ENCODE measurements at places on chromosomes 4 and X.
A peak's percentile ranks its signal among the peaks of the same experiment; 100 is the strongest.

GRCh38 chr4:174332741-174333493 lies 49.2 kb downstream of the CEP44 start:
- DNase-seq: peak; percentile 53

GRCh38 chrX:49761481-49761880 lies 65.7 kb upstream of the PAGE1 start:
- peak; percentile 13 for DNase-seq

DNA sequence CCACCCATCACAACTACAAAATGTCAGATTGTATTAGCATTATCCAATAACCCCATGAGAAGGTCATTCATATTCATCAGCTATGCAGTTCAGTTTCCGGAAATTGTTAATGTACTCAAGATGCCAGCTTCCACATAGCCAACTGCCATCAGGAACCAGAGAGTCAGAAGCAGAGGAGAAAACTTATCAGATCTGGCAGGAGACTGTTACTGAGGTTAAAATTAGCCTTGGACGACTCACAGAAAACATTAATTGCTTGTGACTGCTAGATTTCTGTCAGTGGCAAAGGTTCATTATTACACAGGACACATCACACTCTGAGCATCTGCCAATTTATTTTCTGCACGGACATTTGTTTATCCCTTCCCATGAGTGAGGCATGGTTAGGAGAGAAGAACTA lies 352.8 kb downstream of the DHRSX start:
- DNase-seq: no peak

GRCh38 chr4:161714931-161715330 lies 448.9 kb downstream of the FSTL5 start:
- no peak for DNase-seq

GRCh38 chr4:136301749-136302495 lies 1230.4 kb downstream of the PCDH18 start:
- DNase-seq: no peak

DNA sequence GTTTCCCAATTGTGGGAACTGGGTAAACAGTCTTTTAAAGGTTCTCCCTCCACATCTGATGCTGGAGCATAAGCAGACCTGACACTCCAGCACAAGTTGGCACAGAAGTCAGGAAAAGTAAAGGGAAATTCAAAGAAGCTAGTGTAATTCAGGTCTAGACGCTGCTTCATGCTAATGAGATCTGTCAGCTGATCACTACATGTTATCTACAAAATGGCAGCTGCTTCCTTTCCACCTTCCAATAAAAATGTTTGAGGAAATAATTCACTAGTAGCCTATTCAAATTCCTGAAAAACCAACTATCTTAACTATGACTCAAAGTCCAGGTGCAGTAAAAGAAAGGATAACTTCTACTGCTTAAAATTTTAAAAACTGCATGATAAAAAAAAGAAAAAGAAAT lies 29.3 kb downstream of the DCAF8L2 start:
- DNase-seq: no peak

GRCh38 chr4:82900066-82900410 lies 497 bp upstream of the THAP9 start:
- no peak for DNase-seq

DNA sequence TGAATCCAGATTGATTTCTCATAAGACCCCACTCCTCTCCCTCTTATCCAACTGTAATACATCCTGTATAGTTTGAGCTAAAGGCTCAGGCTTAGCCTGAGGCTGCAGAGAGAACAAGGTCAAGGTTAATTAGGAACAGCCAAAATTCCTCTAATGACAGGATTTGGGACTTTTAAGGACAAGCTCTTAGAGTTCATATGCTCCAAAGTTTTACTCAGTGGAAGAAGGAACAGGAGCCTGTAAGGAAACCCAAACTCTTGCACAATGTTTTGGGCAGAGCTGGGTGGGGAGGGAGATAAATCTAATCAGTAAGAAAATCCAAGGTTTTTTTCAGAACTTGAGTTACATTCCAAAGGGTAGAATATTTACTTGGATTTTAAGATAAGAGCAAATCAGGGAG lies 238.8 kb downstream of the QDPR start:
- peak; percentile 15 for DNase-seq

DNA sequence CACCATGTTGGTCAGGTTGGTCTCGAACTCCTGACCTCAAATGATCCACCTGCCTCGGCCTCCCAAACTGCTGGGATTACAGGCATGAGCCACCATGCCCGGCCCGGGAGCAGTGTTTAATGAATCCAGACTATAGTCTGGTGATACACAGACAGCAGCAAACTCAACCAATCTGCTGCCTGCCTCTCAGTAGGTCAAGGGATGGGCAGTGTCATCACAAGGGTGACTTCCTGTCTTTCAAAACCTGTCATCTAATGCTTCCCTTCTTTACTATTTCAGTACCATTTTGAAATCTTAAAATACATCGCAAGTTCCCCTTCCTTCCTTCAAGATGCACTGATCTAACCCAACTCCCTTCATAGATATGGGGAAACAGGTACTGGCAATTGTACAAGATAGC lies 8.4 kb downstream of the RPL39 start:
- DNase-seq: no peak

GRCh38 chr4:172850838-172851237 lies 317.8 kb upstream of the GALNT7 start:
- peak; percentile 96 for DNase-seq

- no peak for DNase-seq
These were observed 486.6 kb downstream of the FAT4 start for GRCh38 chr4:125801373-125801772.

DNA sequence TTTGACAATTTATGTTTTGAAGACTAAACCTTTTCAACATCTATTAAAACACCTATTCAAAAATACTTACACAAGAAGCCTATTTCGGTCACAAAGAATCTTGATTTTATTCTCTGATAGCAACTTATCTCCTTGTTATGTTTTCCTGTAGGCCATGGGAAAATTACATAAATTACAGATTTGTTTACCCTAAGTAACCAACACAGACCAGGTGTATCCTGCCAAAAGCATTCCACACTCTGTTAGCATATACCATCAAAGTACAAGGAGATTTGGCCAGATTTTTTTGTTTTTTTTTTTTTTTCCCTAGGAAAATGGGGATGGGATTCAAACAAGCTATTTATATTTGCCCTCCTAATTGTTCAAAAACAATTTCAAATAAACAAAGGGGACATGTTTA lies 497.9 kb upstream of the MAGEB18 start:
- DNase-seq: no peak

DNA sequence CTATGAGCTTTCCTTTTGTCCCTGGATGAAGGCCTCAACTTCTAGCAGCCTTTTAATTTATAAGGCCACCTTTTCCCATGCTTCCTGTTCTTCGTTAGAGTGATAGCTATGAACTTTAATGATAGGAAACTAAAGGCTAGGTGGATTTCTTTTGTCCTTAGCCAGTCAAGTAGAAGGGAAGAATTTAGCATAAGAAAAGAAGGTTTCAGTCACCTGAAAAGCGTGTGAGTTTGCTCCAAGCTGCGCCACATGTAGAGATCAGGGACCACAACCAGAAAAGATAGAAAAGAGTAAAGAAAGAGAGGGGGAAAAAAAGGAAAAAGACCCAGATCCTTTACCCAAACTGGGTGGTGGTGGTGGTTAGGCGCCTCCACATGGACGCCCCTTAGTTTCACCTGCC lies 28.6 kb downstream of the LUZP4 start:
- DNase-seq: no peak

DNA sequence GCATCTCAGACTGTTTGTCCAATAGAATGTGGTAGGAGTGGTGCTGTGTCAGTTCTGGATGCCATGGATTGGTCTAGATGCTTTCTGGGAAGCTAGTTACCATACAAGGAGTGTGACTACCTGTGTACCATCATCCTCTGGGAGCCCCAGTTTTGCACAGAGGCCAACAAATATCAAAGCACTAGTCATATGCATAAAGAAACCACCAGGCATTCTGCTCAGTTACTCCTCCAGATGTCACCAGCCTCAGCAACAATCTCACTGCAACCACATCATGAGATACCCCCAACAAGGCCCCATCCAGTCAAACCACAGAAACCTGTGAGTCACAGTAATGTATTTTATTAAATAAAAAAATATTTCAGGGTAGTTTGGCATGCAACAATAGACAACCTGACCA lies 435.8 kb upstream of the CPEB2 start:
- DNase-seq: peak; percentile 52

DNA sequence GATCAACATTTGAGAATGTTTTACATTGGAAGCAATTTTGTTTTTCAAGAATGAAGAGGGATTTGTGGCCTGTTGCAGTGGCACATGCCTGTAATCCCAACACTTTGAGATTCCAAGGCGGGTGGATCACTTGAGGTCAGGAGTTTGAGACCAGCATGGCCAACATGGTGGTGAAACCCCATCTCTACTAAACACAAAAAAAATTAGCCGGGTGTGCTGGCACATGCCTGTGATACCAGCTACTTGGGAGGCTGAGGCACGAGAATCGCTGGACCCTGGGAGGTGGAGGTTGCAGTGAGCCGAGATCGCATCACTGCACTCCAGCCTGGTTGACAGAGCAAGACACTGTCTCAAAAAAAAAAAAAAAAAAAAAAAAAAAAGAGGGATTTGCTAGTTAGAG lies 127.8 kb downstream of the RPA4 start:
- no peak for DNase-seq

GRCh38 chrX:139739138-139739537 lies 31.2 kb upstream of the MCF2 start:
- peak; percentile 77 for DNase-seq

DNA sequence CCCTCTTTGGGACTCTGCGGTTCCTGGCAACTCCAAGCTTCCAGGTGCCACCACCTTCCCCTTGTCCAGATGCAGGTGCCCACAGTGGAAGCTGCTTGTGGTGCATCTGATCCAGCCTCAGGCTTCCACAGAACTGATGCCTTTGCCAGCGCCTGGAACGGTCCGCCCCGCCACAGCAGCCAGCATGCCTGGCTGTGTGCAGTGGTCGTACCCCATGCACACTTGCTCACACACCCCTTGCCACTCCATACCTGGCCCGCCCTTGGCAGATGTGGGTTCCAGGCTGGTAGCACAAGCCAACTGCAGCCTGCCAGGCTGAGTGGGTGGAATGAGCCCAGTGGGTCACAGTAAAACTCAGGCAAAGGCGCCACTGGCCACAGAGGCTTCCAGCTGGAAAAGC lies 240.5 kb downstream of the PPP4R3C start:
- no peak for DNase-seq

DNA sequence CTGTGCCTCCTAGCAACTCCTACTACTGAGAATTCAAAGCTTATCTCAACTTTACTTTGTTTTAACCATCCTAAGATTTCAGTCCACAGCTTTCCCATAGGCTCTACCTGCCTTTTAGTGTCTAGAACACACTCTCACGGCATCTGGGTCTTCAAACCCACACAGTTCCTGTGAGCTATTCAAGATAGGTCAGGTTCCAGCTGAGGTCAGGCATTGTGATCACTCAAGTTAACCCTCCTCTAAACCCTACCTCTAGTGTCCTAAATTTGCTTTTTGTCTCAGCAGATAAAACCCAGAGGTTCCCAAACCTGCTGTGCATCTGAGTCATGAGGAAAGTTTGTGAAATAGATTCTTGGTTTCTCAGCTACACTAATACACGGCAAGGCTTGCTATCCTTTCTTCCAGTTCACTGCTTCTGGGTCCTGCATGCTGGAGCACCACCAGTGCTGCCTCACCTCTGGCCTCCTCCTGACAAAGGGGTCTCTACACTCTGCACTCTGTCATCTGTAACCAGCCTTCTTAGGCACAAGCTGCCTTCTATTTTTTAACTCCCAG lies 324.6 kb upstream of the MAGEB2 start:
- DNase-seq: no peak

GRCh38 chrX:22088326-22088725 lies 56.2 kb downstream of the PHEX start:
- DNase-seq: no peak

DNA sequence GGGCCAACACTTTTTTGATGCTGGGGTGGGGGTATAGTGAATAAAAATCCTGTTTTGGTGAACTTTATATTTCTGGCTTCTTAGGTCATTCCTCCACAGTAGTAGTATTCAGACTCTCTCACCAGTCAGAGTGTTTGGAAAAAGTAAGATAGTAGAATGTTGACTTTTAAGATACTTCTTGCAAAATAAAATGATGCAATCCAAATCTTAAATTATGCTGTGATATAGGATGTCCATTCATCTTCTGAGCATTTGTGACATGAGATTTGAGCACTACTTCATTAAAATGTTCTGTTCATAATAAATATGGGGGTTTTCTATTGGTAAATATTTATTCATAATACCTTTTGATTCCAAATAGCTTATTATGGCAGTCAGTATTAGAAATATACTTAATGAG lies 70.1 kb downstream of the BMP2K start:
- no peak for DNase-seq

GRCh38 chr4:19707876-19708275 lies 543.8 kb upstream of the SLIT2 start:
- DNase-seq: no peak

DNA sequence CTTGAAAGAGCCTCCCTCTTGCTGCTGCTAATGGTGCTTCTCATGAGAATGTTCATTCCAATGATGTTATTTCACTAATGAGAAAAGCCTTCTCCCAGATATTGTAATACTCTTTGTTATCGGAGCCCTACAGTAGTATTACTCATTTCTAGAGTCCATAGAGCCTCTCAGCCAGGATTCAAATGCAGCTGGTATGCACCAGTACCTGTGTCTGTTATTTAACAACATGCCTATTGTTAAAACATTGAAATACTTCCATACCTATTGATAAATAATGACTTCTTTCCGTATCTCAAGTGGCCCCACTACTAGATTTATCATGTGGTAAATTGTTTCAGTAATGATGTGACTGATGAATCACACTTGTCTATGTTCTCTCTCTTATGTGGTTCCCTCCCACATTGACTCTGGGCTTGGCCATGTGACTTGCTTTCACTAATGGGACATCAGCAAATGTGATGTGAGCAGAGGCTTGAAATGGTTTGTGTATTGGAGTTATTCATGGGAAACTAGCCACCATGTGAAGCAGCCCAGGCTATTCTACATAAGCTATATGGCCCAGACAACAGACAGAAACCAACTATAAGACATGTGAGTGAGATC lies 207.6 kb downstream of the THOC2 start:
- DNase-seq: peak; percentile 21

- DNase-seq: peak; percentile 37
These were observed 871 bp upstream of the HPGD start for GRCh38 chr4:174523025-174523693.

DNA sequence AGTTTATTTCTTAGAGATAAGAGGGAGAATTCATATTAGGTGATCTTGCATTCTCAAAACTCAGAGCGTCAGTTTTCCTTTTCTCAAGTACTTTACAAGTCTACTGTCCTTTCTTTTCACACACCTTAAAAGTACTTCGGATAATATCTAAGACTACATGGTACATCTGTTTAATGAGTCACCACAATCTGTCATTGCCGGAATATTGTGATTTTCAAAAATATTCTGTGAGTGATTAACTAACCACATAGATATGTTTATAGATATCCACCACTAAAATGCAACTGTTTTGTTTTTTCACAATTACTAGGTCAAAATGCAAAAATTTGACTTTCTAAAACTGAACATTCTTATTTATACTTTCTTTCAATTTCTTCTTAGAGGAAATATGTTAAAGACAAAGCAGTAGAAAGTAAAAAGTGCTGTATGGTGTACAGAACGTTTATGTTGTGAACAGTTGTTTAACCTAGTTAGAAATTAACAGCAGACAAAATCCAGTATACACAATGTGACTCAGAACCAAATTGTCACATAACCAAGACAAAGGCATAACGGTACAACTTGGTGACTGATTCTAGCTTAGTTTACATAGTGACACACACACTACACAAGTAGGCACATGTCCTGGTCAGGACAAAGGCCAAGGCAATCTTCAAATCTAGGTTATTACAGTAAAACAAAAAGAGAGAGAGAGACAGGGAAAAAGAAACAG lies 482.9 kb downstream of the NAF1 start:
- no peak for DNase-seq

GRCh38 chr4:154478547-154478946 lies 13.1 kb downstream of the DCHS2 start:
- DNase-seq: no peak
